Suprapubic skin (tissue), 4 donors: ENCODE measurements at places on chromosomes 16 and 17. TPM values are rescaled to one million over a fixed set of nuclear protein-coding genes. Genes with fewer than 3 reads are reported as not detected.

DNA sequence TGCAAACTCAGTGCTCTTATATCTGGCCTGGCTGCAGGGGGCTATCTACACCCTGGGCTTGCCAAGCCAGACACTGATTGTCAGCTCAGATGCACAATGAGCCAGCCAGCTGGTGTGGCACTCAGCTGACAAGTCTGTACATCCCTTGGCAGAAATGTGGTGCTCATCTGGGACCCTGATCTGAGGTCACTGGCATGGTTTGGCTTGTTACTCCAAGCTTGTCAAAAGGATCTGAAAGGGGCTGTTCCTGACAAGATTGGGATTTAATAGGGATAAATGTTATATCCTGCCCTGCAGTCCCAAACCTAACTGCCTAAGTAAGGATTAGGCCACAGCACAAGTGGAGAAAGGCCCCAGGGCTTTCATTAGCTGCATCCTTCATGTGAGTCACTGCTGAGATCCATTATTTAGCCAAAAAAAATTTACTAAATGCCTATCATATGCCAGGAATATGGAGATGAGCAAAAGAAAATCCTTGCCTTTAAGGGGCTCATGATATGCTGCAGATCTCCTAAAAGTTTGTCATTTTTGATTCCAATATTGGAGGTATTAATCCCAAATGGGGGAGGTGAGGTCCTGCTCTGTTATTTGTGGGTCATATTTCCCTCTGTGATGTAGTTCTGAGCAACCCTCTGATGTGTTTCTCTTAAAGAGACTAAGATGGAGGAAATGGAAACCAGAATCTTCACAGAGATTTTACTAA lies 6.3 kb downstream of the SLC6A2 start:
- peaks cover 48% of the 10 kb centered on the region for H3K4me1 ChIP-seq
- no peak overlapping the region for H3K4me3 ChIP-seq
- no peaks in the 10 kb centered on the region for H3K36me3 ChIP-seq
- H3K27me3 ChIP-seq: peaks cover 6% of the 10 kb centered on the region

DNA sequence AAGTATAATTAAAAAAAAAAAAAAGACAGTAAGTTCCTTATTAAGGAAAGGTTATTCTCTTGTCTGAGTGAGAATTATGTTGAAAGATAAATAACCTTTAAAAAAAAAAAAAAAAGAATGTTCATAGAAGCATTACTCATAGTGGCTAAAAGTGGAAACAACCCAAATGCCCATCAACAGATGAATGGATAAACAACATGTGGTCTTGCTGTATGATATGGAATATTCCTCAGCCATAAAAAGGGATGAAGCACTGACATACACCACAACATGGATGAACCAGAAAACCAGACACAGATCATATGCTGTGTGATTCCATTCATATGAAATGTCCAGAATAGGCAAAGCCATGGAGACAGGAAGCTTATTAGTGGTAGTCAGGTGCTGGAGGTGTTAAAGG lies 9.2 kb upstream of the CCNF start:
- no peaks in the 10 kb centered on the region for H3K4me1 ChIP-seq
- no peaks in the 10 kb centered on the region for H3K36me3 ChIP-seq
- no peak overlapping the region for H3K4me3 ChIP-seq
- peaks cover under 1% of the 10 kb centered on the region for H3K27me3 ChIP-seq

The CORO1A gene
- total RNA-seq: 23.1 TPM

The SYNGR3 gene
- total RNA-seq: not detected

The TANC2 gene
- total RNA-seq: 44.8 TPM

DNA sequence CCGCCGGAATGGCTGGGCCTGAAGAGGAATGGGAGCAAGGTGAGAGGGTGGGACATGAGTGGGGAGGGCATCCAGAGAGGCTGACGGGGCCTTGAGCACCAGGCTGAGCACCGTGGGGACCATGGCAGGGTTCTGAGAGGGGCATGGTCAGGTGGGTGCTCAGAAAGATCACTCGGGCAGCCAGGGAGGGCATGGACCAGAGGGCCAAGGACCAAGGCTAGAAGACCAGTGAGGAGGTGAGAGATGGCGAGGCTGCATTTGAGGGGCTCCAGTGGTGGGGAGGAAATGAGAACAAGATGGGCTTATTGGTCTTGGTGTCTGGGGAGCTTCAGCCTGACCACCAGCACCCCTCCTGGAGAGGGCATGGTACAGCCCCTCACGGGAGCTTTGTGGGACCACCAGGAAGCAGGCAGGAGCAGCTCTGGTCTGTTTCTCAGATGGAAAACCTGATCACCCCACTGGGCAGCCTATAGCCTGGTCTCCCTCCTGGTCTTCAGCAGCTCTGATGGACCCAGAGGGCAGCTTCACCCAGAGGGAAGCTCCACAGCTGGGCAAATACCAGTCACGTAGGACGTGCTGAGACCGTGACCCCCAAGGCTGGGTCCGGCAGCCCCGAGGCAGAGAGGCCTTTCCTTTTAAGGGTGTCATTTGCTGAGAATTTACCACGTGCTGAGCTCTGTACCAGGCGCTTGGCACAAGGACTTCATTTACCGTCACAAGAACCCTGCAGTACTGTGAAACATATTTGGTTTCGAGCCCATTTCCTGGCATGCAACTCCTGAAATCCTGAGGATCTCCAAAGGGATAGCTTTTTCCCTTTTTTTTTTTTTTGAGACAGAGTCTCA lies 11.4 kb upstream of the NCBP3 start:
- H3K27ac ChIP-seq: no peak overlapping the region
- no peak overlapping the region for H3K4me3 ChIP-seq
- H3K36me3 ChIP-seq: peaks cover 18% of the 10 kb centered on the region

DNA sequence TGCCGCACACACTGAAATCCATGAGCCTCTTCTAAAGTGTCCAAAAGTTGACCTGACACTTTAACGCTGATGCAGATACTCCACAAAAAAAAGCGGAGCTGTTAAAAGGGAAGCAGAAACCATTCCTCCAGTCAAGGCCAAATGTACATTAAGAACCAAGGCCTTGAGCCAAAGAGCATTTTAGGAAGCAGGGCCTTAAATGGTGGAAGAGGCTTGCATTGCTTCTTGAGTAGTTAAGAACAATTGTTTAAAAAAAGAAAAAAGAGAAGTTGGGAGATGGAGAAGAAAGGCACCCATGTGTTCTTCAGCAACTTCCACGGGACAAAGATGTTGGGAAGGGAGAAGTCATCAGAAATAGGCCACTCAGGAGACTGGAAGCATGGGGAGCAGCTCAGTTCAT lies 6.3 kb downstream of the ZFHX3 start:
- no peaks in the 10 kb centered on the region for H3K27me3 ChIP-seq
- H3K36me3 ChIP-seq: no peaks in the 10 kb centered on the region
- H3K27ac ChIP-seq: no peak overlapping the region
- H3K4me1 ChIP-seq: peaks cover 51% of the 10 kb centered on the region
- no peak for DNase-seq
- H3K4me3 ChIP-seq: no peak overlapping the region

DNA sequence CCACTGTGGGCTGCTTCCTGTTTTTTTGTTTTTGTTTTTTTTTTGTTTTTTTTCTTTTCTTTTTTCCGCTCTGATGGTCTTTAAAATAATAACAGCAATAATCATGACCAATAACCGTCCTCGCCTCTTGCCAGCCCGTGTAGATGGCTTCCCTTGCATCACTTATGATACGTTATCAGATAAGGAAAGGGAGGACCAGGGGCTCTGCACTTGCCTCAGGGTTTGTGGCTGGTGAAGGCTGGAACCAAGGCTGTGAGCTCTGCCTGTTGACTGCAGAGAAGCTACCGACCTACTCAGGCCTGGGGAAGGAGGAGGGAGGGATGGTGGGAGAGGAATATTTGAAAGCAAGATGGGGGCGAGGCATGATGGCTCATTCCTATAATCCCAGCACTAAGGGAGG lies 114.0 kb upstream of the SDK2 start:
- H3K4me1 ChIP-seq: no peaks in the 10 kb centered on the region
- DNase-seq: no peak
- H3K27me3 ChIP-seq: peaks cover 32% of the 10 kb centered on the region

DNA sequence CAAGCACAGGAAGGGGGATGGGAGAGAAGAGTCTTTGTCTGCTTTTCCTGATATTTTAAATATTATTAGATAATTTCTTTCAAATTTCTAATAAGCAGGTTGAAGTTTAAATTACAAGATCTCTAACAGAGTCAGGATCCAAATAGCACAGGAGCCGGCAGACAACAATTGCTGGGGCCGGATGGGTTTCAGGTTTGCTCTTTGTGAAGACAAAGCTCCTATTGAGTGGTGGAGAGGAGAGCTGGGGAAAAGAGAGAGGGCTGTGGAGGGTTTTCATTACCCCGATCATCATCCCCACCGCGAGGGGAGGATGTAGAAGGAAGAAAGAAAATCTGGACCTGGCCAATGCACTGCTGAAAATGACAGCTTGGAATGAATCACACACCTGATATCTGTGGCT lies 197.3 kb downstream of the SOX9 start:
- H3K4me3 ChIP-seq: no peak overlapping the region
- H3K36me3 ChIP-seq: no peaks in the 10 kb centered on the region
- H3K27me3 ChIP-seq: peaks cover 7% of the 10 kb centered on the region
- H3K27ac ChIP-seq: no peak overlapping the region
- no peaks in the 10 kb centered on the region for H3K4me1 ChIP-seq

DNA sequence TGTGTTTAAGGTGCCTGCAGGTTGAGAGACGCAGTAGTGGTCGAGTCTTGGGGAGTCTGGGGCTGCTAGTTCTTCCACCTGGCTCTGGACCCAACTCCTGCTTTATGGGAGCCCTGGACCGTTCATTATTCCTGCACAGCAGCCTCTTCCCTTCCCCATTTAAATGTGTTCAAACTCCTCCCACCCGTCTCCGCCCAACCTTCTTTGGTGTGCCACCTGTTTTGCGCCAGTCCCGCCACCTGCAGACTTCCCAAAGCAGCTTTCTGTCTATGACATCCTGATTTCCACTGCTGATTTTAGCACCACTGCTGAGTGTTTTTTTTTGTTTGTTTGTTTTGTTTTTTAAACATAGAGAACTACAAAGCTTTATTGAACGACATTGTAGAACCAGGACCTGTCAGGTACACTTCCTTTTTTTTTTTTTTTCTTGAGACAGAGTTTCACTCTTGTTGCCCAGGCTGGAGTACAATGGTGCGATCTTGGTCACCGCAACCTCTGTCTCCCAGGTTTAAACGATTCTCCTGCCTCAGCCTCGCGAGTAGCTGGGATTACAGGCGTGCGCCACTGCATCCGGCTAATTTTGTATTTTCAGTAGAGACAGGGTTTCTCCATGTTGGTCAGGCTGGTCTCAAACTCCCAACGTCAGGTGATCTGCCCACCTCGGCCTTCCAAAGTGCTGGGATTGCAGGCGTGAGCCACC lies 12.8 kb downstream of the ADORA2B start:
- no peaks in the 10 kb centered on the region for H3K27me3 ChIP-seq
- no peak overlapping the region for H3K27ac ChIP-seq
- DNase-seq: no peak

DNA sequence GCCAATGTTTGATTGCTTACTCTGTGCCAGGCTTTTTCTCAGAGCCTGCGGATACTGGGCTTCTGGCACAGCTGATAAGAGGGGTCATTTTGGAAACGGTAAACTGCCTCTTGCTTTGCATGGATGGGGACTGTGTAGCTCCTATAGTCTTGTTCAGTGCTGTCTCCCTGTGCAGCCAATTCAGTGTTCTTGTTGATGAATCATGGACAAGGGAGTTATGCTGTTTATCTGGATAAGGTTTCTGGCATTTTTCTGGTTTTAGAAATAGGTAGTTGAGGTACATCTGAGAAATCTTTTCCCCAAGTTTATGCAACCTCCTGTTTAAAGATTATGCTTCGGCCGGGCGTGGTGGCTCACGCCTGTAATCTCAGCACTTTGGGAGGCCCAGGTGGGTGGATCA lies 16.7 kb upstream of the TANGO6 start:
- H3K4me1 ChIP-seq: no peaks in the 10 kb centered on the region
- DNase-seq: no peak
- no peak overlapping the region for H3K27ac ChIP-seq
- no peaks in the 10 kb centered on the region for H3K27me3 ChIP-seq

- peaks cover 42% of the 10 kb centered on the region for H3K4me1 ChIP-seq
- H3K4me3 ChIP-seq: peak overlapping the region; percentile 96
- no peak for DNase-seq
- H3K27ac ChIP-seq: no peak overlapping the region
- no peaks in the 10 kb centered on the region for H3K27me3 ChIP-seq
Measured at GRCh38 chr17:81509207-81509971, 3.2 kb downstream of the ACTG1 start.

GRCh38 chr17:78342449-78343186 lies 17.3 kb downstream of the SOCS3 start:
- peak overlapping the region; percentile 93 for H3K27ac ChIP-seq
- H3K4me3 ChIP-seq: peak overlapping the region; percentile 46
- no peaks in the 10 kb centered on the region for H3K36me3 ChIP-seq
- DNase-seq: peak; percentile 86
- H3K4me1 ChIP-seq: peaks cover 67% of the 10 kb centered on the region
- H3K27me3 ChIP-seq: no peaks in the 10 kb centered on the region

The EXOC7 gene
- 87.7 TPM for total RNA-seq

- H3K27ac ChIP-seq: no peak overlapping the region
- peaks cover 25% of the 10 kb centered on the region for H3K4me1 ChIP-seq
- no peak overlapping the region for H3K4me3 ChIP-seq
- DNase-seq: no peak
- no peaks in the 10 kb centered on the region for H3K27me3 ChIP-seq
Measured at GRCh38 chr16:53156516-53156915, 101.7 kb downstream of the CHD9 start.

DNA sequence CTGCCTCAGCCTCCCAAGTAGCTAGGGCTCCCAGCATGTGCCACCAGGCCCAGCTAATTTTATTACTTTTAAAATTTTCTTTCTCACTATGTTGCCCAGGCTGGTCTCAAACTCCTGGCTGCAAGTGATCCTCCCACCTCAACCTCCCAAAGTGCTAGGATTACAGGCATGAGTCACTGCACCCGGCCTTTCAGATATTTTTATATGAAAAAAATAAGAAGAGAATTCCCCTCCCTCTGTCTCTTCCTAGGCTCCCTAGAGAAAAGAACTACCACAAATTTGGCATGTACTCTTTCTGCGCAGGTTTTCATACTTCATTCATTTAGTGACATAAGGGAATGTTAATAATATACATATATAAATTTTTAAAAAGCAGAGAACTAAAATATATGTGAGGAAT lies 21.7 kb upstream of the SMURF2 start:
- no peaks in the 10 kb centered on the region for H3K36me3 ChIP-seq
- DNase-seq: no peak
- H3K27me3 ChIP-seq: no peaks in the 10 kb centered on the region
- no peak overlapping the region for H3K27ac ChIP-seq
- H3K4me3 ChIP-seq: no peak overlapping the region

DNA sequence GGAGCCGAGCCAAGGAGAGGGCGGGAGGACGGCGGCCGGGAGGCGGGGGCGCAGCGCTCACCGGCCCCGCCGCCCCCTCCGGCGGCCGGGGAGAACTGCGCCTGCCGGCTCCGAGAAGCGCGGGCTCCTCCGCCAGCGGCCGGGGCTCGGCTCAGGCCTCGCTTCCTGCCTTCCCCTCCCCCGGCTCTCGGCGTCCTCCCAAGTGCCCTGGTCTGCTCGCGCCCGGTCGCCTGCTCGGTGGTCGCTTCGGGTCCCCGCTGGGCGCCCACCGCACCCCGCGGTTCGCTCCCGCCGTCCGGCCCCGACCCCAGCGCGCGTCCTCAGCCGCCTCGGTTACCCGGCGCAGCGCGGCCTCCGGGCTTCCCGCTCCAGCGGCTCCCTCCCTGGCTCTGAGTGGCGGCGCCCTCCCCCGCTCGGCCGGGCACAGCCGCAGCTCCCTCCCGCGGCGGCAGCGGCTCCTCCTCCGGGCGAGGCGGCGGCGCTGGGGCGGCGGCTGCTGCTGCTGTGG lies 313 bp downstream of the UBTF start:
- peaks cover 28% of the 10 kb centered on the region for H3K36me3 ChIP-seq
- peaks cover 45% of the 10 kb centered on the region for H3K4me1 ChIP-seq
- peak overlapping the region; percentile 100 for H3K27ac ChIP-seq
- peak overlapping the region; percentile 77 for H3K4me3 ChIP-seq
- no peaks in the 10 kb centered on the region for H3K27me3 ChIP-seq

GRCh38 chr17:72373910-72374741 lies 253.3 kb downstream of the SOX9 start:
- peaks cover 5% of the 10 kb centered on the region for H3K27me3 ChIP-seq
- peaks cover 15% of the 10 kb centered on the region for H3K4me1 ChIP-seq
- H3K4me3 ChIP-seq: no peak overlapping the region
- DNase-seq: no peak
- H3K27ac ChIP-seq: no peak overlapping the region

The SLC13A2 gene
- total RNA-seq: 14.2 TPM
